ENCODE measurements at places on chromosomes 7 and 10.

GRCh38 chr7:141027043-141027442 is 12.3 kb upstream of the MRPS33 start:
- no peak for DNase-seq

DNA sequence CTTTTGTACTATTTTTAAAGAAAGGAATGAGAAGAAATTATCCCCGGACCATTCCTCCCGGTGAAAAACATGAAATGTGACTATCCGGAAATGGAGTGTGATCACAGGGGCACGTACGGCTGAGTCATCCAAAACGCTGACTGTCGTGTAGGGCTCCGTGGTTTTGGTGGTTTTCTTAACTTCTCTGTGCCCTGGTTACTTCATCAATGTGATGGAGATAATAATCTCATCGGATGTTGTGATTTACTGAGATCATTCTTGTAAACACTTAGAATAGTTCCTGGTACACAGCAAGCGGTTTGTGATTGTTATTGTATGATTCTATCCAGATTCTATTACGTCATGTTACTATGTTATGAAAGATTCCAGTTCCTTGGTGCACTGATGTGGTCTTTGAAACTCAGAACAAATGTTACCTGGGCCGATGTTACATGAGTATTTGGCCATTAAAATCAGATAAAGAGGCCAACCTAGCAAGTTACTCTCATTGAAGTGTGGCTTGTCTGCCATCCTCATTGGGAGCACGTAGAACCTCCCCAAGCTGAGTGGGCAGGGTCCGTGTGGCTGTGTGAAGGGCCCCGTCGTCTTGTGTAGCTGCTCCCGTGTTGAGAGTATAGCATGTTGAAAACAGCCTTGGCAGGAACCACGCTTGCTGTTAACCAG is 99.5 kb downstream of the CAMK1D start:
- peak; percentile 88 for DNase-seq

GRCh38 chr10:64486149-64486548 is 964.9 kb downstream of the REEP3 start:
- DNase-seq, result peak; percentile 24

DNA sequence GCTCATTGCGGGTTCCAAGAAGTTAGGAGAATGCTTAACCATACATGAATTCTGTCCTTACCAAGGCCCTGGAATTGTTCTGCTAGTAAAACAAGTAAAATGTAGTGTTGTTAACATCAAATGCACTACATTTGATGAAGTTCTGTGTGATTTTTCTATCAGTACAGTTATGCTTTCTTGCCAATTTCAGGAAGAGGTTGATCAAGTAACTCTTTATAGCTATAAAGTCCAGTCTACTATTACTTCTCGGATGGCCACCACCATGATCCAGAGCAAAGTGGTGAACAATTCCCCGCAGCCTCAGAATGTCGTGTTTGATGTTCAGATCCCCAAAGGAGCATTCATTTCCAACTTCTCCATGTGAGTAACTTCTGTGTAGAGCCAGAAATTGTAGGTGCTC is 5.7 kb downstream of the ITIH2 start:
- no peak for DNase-seq

- peak; percentile 48 for DNase-seq
These were observed 56.6 kb downstream of the PARD3 start for GRCh38 chr10:34758447-34758996.

DNA sequence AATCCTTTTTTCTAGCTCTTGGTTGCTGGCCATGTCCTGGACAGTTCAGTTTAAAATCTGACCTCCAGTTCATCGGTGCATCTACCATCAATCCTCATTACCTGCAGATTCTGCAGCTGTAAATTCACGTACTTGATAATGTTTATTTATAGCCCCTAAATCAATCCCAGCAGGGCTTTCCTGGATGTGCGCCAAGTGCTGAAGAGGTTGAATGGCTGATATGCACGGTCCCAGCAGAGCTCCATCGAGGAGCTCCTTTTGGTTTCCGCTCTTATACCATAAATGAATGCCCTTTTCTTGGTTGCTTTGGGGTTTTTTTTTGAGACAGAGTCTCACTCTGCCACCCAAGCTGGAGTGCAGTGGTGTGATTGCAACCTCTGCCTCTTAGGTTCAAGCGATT is 91.2 kb upstream of the CCZ1B start:
- no peak for DNase-seq

GRCh38 chr10:42976351-42977031 is 100.4 kb upstream of the RET start:
- DNase-seq, result no peak

GRCh38 chr7:140229591-140230515 is 53.1 kb upstream of the KDM7A start:
- no peak for DNase-seq

- DNase-seq, result no peak
These were observed 382.6 kb downstream of the LRMDA start for GRCh38 chr10:75814014-75814413.

GRCh38 chr7:2280424-2280823 is 33.8 kb downstream of the SNX8 start:
- no peak for DNase-seq

DNA sequence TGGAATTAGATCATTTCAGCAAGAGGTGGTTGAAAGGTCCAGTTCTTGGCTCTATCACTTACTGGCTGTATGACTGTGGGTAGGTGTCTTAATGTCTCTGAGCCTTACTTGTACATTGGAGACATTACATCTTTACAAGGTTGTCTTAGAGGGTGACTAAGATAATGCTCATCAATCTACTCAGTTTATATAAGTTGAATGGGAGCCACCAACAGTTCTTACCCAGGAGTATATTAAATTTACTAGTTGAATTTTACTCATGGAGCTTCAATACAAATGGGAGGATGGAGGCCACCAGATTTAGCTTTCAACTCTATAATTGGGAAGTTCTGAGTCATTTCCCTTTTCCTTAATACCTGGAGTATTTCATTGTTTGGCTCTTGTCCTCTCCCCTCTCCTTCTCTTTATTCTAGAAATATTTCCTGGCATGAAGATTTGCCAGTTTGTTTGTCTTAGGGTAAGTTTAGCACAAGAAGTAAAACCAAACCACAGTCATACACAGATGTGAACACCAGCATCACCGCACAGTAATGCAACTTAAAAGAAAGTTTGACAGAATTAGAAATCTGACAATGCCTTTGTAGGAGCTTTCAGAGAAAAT is 222.8 kb downstream of the LRMDA start:
- DNase-seq, result no peak

GRCh38 chr7:132255115-132255797 is 321.0 kb downstream of the PLXNA4 start:
- no peak for DNase-seq

DNA sequence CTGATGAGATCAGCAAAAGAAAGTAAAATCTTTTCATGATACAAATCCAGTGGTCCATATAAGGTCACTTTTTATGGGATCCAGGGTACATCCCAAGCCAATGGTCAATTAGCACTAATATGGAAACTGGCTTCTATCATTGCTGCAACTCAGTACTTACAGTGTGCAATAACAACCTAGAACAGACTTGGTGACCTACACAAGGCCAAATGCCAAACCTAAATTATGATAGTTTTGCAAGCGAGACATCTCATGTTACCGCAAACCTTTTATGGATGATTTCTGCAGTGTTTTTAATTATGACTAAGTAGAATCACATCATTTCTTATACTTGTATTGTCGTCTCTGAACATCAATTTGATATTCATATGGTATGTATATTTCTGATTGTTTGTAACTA is 583.5 kb upstream of the SEMA3D start:
- DNase-seq, result peak; percentile 4

- no peak for DNase-seq
These were observed 515 bp upstream of the SLC4A2 start for GRCh38 chr7:151058781-151059366.

DNA sequence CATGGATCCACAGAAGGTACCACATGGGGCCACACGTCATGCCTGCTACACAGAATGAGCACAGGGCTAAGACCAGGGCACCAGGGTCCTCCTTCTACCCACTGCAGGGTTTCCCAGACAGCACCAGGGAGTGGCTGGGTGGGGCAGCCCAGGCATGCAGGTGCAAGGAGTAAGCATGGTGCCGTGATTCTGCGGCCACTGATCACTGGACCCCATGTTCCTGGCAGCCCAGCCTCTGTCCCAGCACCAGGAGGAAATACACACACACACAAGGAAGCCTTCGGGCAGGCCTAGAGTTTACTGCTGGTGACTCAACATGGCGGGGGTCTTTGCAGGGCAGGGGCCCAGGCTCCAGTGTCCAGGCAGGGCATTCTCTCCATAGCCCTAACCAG is 13.9 kb downstream of the ATP6V1F start:
- no peak for DNase-seq

GRCh38 chr7:3141326-3141725 is 97.7 kb upstream of the CARD11 start:
- DNase-seq, result no peak

DNA sequence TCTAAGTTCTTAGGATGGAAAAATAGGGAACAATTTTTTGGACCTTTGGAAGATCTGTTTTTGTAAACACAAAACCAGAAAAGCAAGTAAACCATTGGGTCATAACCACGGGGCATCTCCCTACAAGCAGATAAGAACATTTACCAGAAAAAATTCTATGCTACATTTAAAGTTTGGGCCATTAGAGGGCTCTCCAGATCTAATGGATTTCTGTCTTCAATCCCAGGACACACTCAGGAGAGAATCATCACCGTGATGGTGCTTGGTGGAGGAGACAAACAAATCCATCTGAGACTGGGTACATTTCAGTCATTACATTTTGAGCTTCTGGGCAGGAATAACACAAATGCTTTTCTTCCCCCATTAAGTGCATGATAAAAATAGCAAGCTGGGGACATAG is 178.4 kb upstream of the TARP start:
- DNase-seq, result peak; percentile 19

DNA sequence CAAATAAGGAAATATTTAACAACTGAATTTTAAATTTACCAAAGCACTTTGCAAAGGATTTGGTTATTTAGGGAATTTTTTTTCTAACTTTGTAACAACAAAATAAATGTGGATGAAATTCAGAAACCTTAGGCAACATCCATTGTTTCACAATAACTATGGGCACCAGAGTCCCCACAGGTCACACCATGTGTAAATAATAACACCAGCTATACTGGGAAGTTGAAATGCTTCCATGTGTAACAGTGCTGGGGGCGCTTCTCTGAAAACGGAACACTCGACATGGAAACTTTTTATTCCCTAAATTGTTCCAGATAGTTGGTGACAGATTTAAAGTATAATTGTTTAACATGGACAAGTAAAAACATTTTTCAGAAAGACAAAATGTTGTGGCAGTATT is 818.6 kb downstream of the TNS3 start:
- DNase-seq, result no peak

DNA sequence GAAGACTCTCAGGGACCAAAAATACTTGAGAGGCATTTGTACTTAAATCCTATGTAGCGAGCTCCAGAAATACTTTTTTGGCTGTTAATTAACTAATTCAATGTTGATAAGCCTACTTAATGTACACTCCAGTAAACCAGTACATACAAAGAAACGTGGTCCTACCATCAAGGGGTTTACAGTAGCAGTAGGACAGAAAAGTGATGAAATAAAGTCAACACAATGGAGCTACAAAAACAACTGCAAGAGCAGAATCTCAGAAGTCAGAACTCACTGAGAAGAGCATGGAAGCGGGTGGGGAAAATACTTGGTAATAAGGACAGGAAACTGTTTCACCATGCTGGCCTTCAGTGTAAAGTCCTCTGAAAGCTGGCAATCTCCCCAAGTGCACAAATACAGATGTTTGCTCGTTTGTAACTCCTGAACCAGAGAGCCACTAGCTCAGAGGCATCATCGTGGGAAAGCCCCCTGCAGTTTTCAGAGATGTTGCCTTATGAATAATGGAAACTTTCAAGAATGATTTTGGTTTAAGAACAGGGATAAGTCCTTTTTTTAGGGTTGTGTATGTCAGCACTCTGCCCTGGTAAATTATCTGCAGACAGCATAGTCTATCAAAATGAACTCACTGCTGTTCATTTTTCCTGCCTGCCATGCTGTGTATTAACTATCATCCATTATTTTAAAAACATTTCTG is 233.2 kb downstream of the SORCS1 start:
- DNase-seq, result no peak

- DNase-seq, result no peak
These were observed 258.9 kb downstream of the REEP3 start for GRCh38 chr10:63780101-63780500.

DNA sequence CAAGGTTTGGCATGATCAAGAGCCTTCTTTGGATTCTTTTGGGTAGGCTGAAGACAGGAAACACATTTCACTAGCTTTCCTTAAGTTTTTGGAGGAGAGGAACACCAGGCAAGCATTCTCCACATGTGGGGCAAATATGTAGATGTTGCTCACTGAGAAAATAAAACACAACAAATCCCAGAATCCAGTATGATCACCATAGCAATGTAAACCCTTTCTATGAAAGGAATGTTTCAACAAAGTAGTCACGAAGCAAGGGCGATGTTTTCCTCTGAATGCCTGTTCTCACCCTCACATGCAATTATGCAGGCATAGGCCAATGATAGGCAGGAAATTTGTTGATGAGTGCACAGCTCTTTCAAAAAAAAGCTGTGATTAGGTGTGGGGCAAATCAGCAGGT is 20.5 kb upstream of the CEP41 start:
- no peak for DNase-seq

DNA sequence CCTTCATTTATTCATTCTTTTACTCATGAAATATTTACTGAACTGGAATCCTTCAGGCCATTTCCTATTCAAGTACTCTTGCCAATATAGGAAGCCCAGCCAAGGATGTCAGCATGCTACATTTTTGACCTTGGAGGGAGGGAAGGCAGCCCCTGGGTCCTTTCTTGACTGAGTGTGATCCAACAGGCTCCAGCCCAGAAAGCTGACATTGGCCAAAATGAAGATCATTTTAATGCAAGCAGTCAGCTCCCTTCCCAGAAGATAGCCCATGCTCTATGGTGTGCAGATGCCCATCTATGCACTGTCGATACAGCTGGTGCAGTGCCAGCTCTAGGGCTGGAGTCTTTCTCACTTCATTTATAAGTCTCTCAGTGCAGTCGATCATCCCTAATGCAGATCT is 646.0 kb downstream of the KCNMA1 start:
- no peak for DNase-seq

GRCh38 chr10:2543142-2543886 is 524.0 kb upstream of the PFKP start:
- no peak for DNase-seq

All from amniotic stem cell (primary cell).